ENCODE measurements at places on chromosomes 16 and 17.

- DNase-seq = no peak
Observed at GRCh38 chr17:67336859-67337258, 29.5 kb downstream of the PSMD12 start.

GRCh38 chr16:49755313-49755620, 100.6 kb downstream of the ZNF423 start:
- no peak for DNase-seq

- no peak for DNase-seq
Observed at GRCh38 chr16:30996324-30996984, 11.4 kb downstream of the HSD3B7 start.

- no peak for DNase-seq
Observed at GRCh38 chr17:29617481-29618271, 5.0 kb downstream of the CORO6 start.

DNA sequence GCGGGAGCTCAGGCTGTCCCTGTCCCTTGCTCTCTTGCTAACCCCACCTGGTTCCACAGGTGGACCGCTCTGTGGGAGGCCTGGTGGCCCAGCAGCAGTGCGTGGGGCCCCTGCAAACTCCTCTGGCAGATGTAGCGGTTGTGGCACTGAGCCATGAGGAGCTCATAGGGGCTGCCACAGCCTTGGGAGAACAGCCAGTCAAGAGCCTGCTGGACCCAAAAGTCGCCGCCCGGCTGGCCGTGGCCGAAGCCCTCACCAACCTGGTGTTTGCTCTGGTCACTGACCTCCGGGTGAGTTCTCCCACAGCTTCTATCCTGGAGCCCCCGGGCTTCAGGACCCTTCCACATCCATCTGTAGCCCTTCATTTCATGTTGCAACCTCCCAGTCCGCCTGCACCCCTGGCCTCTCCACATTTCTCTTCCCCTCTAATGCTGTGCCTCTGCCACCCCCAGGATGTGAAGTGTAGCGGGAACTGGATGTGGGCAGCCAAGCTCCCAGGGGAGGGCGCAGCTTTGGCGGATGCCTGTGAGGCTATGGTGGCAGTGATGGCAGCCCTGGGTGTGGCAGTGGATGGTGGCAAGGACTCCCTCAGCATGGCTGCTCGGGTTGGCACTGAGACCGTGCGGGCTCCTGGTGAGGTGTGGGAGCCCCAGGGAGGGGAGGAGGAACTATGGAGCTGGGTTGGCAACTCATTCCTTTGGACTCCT, 15.9 kb downstream of the PFAS start:
- DNase-seq = no peak

DNA sequence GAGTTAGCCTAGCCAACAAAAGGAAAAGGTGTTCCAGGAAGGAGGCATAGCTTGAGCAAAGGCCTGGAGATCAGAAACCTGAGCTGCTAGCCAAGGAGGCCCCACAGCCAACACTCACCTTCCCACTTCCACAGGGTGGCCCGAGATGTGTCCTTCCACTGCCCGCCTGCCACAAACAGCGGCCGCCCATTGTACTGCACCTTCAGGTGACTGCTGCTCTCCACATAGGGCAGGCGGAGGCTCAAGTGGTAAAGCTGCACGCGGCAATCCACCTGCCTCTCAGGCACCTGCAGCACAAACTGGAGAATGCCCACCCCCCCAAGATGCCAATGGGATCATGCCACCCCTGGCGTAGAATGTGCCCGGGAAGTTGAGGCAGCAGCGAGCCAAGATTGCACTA, 111.5 kb downstream of the RMI2 start:
- DNase-seq = no peak

GRCh38 chr16:68328151-68328859, 17.5 kb downstream of the PRMT7 start:
- peak; percentile 58 for DNase-seq

DNA sequence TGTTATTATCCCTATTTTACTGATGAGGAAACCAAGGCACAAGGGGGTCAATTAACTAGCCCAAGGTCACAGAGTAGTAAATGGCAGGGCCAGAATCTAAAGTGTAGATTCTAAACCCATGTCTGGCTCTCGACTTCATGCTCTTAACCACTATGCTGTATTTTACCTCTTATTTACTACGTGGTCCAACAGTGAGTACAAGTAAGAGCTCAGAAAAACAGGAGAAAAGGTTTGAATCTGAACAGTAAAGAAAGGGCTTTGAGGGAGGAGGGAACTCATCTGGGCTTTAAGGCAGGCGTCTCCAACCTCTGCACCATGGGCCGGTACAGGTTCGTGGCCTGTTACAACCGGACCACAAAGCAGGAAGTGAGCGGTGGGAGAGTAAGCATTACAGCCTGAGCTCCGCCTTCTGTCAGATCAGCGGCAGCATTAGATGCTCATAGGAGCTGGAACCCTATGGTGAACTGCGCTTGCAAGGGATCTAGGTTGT, 62.9 kb downstream of the SMURF2 start:
- no peak for DNase-seq

DNA sequence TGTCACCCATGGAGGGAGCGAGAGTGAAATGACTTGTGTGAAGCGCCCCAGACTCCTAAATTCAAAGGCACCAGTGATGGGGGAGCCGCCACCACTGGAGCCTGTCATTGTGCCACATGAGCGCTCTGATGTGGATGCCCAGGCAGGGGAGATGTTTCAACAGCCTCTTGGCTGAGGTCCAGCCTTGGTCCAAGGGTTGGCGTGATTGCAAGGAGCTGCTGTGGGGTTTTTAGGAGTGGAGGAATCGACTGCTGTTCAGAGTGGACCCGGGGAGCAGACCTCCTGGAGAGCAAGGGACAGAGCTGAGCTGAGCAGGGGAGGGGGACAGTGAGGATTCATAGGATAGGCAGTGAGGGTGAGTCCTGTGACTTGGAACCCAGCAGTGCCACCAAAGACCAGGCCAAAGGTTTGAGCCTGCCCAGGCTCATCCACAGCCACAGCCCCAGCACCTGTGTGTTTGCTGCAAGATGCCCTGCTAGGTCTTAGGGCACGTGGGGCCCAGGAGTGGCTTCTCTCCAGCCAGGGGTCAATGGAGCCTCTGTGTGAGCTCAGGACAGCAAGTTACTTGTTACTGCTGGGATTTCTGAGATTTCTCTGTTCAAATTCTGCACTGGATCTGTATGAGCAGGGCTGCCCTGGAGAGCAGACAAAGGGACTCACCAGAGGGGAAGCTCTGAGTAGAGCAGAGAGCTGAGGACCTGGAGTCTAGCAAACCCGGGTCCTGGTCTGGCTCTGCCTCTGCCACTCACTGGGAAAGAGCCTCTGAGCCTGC, 20.3 kb downstream of the RHBDL3 start:
- DNase-seq = no peak

DNA sequence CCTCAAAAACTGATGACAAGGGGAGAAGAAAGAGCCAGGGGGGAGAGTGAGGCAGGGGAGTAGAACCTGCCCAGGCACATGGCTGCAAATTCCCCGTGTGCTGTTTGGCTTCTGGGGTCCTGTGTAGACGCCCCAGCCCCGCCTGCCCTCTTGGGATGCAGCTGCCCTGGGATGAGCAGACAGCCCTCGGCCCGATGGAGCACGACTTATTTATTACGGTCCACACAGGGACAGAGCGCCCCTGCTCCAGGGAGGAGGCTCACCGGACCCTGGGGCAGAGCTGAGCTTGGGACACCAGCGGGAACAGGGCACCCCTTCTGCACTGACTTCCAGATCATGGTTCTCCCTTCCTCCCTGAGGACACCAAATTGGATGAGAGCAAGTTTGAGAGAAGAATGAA, 9.1 kb downstream of the LDHD start:
- no peak for DNase-seq

- DNase-seq = no peak
Observed at GRCh38 chr16:85149776-85150175, 37.5 kb upstream of the CIBAR2 start.

- DNase-seq = no peak
Observed at GRCh38 chr16:19474617-19475016, 47.3 kb downstream of the GDE1 start.

GRCh38 chr17:19365833-19366636, 3.5 kb upstream of the B9D1 start:
- DNase-seq = no peak

- no peak for DNase-seq
Observed at GRCh38 chr16:10040136-10041080, 141.8 kb downstream of the GRIN2A start.

DNA sequence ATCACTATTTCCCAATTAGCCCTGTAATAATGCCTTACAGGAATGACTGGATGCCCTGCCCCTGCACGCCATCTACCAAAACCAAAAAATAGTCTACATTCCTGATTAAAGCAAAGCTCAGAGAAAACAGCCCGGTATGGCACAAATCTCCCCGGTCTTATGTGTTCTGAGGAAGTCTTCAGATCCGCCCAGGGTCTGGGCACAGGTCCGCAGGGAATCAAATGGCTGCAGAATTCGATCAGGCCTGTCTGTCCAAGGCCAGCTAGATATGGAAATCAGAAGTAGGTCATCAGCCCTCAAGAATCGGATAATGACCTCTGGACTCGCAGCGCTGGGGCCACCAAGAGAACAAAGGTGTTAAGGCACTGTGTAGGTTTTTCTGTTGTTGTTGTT, 171.0 kb downstream of the ZFHX3 start:
- DNase-seq = no peak

- DNase-seq = no peak
Observed at GRCh38 chr16:74605746-74606520, 981 bp downstream of the GLG1 start.

DNA sequence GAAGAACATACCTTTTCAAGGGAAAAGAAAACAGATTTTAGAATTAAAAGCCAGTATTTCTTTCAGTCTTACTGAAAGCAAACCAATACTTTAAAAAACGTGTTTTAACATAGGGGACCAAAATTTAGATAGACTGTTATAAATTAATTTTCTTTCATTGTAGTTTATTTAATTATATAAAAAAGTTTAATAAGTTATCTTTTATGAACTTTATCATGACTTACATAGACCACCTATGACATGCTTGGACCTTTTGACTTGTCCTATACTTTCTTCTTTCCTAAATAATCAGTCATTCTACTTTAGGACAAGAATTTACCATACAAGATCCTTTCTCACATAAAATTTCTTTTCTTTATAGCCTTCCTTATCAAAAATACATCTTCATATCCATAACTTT, 102.0 kb upstream of the HAS3 start:
- no peak for DNase-seq

DNA sequence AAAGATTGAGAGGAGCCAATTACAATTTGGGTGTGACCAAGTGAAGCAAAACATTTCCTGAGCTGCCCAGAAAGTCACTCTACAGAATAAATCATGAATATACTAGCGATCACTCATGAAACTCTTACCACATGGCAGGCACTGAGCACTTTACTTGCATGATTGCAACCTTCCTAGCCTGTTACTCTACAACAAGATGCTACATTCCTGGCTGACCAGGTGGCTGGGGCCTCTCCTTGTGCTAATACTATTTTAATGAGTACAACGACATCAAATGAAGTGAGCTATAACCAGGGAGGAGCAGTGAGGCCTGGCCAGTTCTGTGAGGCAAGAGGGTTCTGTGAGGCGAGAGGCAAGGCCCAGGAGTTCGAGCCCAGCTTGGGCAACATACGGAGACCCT, 75.2 kb downstream of the CPPED1 start:
- DNase-seq = no peak

GRCh38 chr17:17900615-17901520, 64.1 kb upstream of the SREBF1 start:
- DNase-seq = no peak

GRCh38 chr16:87555647-87556046, 46.7 kb upstream of the JPH3 start:
- no peak for DNase-seq

GRCh38 chr17:39164675-39165143, 1.3 kb downstream of the ARL5C start:
- DNase-seq = peak; percentile 31

DNA sequence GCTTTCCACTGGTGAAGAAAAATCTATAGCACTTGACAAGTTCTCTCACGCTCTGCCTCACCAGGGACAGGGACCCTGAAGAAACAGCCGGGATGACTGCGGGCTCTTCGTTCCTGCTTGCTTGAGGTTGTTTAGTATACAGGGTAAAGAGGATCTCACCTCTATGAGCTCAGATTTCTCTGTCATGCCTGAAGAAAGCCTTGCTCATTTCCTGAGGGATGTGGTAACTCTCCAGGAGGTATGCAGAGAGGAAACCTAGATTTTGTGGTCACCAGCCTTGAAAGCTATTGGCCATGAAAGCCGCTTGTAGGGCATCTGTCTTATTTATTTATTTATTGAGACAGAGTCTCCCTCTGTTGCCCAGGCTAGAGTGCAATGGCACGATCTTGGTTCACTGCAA, 23.2 kb downstream of the USP43 start:
- no peak for DNase-seq

DNA sequence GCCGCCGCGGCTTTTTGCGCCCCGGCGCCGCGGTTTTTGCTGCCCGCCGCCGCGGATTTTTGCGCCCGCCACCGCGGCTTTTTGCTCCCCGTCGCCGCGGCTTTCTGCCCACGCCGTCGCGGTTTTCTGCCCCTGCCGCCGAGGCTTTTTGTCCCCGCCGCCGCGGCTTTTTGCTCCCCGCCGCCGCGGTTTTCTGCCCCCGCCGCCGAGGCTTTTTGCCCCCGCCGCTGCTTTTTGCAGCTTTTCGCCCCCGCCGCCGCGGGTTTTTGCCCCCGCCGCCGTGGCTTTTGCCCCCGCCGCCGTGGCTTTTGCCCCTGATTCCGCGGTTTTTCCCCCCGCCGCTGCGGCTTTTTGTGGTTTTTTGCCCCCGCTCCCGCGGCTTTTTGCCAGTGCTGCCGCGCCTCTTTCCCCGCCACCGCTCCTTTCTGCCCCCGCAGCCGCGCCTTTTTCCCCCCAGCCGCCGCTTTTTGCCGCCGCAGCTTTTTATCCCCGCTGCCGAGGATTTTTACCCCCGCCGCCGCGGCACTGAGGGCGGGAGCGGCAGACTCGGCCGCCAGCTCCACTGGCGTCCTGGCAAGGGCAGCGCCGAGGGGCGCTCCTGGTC, 518.6 kb upstream of the WSB1 start:
- no peak for DNase-seq

DNA sequence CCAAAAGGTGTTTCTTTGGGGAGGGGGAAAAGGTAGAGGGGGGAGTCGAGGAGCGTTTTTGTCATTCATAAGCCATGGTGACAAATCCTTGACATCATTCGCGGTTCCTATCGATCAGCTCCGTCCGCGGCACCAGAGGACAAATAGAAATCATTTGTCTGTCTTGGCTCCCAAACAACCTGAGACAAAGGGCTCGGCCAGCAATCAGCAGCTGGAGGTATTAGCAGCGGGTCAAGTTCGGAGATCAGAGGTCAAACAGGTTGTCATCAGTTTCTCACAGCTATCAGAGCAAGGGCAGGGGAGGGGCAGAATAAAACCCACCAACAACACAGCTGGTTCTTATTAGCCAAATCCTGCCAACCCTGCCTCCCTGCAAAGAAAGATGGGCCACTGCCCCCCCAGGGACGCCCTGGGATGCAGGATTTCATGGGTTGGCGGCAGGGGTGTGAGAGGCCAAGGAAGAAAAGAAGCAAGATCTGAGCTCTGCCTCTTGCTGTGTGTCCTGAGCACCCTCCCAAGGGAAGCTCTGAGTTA, 145.3 kb upstream of the LHX1 start:
- DNase-seq = no peak

Data from epithelial cell of prostate (primary cell).